ENCODE measurements at places on chromosomes 4 and X. TPM values are rescaled to one million over a fixed set of nuclear protein-coding genes. Genes with fewer than 3 reads are reported as not detected.

TRPC5OS gene
- total RNA-seq: 107 TPM

- H3K4me1 ChIP-seq: no peaks in the 10 kb centered on the region
- no peaks in the 10 kb centered on the region for H3K36me3 ChIP-seq
- no peak overlapping the region for H3K4me3 ChIP-seq
- DNase-seq: no peak
- H3K27me3 ChIP-seq: no peaks in the 10 kb centered on the region
These were observed 77.8 kb downstream of the NPNT start for GRCh38 chr4:105972946-105973621.

- peak overlapping the region; percentile 74 for H3K27ac ChIP-seq
- H3K4me1 ChIP-seq: peaks cover 14% of the 10 kb centered on the region
- H3K4me3 ChIP-seq: no peak overlapping the region
- no peaks in the 10 kb centered on the region for H3K27me3 ChIP-seq
These were observed 6.8 kb downstream of the ANXA3 start for GRCh38 chr4:78558410-78558809.

DNA sequence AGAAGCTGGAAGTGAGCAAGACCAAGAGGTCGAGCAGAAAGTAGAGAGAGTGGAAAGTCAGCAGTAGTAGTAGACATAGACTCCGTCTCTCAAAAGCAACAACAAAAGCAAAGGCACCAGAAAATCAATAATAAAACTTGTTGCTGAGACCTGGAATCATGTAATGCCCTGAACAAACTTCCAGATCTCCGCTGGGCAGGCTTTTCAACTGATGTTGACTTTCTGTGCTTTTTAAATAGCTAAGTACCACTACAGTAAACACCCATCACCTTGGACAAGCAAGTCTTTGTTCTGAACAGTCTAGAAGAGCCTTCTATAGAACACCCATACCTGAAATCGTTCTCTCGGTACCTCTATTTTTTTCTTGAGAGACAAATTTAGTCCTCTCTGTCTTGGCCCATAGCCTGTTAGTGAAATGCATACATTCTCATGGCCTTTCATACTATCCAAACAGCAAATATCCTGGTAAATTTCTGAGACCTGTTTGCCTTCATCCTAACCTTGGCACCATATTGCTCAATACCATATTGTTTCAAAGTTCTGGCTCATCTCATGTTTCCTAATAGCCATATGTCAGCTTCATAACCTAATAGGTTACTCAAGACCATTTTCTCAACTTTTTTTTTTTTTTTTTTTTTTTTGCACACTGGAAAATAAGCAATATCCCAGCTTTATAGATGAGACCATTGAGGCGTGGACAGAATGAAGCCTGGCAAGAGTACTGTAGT, 200.6 kb upstream of the RBPJ start:
- H3K27ac ChIP-seq: peak overlapping the region; percentile 46
- DNase-seq: peak; percentile 38
- H3K4me1 ChIP-seq: no peaks in the 10 kb centered on the region
- H3K4me3 ChIP-seq: no peak overlapping the region

DUSP9 gene
- 3.5 TPM for total RNA-seq

WFS1 gene
- total RNA-seq: 169 TPM

CYBB gene
- total RNA-seq: 7.9 TPM

CT83 gene
- not detected for total RNA-seq

DNA sequence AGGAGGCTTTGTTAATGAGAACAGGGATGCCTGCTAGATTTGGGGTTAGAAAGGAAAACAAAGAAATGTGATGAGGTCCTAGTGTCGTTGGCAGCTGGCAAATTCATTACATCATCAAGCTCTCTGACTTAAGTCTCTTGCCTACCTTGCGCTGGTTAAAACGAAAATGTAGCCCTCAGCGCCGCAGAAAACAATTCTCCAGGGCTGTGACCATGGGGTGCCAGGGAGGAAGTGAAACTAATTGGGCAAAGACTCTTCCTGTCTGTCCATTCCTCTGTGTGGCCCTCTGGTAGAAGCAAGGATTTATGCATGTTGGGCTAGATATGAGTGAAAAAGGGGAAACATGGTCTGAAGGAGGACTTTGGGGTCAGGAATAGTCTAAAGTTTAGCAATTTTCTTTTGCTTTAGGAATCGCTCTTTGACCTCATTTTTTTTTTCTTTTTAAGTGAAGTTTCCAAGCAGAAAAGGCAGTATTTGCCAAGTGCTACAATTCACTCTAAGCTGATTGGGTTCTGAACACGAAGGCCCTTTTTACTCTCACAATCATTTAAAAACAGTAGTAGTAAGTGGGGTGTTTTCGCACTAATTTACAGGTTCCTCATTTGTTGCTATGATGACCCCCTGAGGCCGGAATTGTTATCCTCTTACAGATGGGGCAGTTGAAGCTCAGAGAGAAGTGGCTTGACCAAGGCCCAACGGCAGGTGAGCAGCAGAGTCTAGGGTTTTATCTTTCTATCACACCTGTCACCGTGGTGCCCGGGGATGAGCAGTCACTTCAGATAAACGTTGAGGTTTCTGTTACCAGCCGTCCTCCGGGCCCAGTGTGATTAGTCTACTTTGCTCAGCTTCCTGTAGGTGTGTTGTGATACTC, 27.3 kb upstream of the CHRNA9 start:
- DNase-seq: no peak
- no peak overlapping the region for H3K4me3 ChIP-seq
- no peaks in the 10 kb centered on the region for H3K27me3 ChIP-seq
- no peaks in the 10 kb centered on the region for H3K4me1 ChIP-seq

- no peaks in the 10 kb centered on the region for H3K27me3 ChIP-seq
- H3K27ac ChIP-seq: no peak overlapping the region
- H3K4me1 ChIP-seq: no peaks in the 10 kb centered on the region
- DNase-seq: no peak
These were observed 860.3 kb upstream of the NDST4 start for GRCh38 chr4:115973768-115974167.

DNA sequence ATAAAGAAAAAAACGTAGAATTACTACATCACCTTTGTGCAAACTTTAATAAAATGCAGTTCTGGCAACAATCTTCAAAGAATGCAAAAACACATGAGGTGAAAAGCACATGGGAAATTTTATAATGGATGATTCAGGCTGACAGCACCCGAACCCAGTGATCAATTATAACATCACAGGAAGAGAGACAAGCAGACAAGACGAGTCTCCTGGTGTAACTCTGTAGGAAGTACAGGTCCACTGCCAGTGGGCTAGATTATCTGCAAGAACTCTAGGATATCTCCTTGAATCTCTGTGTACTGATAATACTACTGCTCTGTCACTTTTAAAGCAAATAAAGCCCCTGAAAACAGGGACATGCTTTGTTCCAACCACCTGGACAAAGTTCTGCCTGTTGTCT, 58.9 kb upstream of the NXF3 start:
- no peak overlapping the region for H3K27ac ChIP-seq
- no peak overlapping the region for H3K4me3 ChIP-seq
- no peak for DNase-seq
- no peaks in the 10 kb centered on the region for H3K4me1 ChIP-seq
- no peaks in the 10 kb centered on the region for H3K36me3 ChIP-seq

DNA sequence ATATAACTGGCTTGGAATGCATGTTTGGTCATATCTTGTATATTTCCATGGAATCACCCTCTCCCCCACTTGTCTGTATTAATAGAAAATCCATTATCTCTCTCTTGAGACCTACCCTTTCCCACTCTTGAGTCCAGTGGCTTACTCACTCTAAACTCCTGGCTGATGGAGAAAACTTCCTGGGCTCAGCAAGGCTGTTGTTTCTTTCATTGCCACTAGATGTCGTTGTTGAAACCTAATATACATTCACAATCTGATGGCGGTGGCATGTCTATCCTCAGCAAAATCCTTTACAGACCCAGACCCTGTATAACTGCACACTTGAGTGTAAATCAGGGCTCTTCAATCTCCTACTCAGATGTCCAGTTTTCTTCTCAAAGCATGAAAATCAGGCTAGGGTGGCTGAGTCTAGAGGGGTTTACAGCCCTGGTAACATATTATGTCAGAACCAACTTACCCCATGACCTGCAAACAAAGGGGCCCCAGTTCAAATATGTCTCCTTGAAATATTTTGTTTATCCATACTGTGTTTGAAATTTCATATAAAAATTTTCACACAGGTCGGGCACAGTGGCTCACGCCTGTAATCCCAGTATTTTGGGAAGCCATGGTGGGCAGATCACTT, 70.0 kb upstream of the FAM241A start:
- no peaks in the 10 kb centered on the region for H3K4me1 ChIP-seq
- H3K4me3 ChIP-seq: no peak overlapping the region
- H3K27ac ChIP-seq: no peak overlapping the region
- peak; percentile 12 for DNase-seq
- H3K36me3 ChIP-seq: no peaks in the 10 kb centered on the region

SSX1 gene
- total RNA-seq: not detected

All from prostate gland (tissue), 2 donors.